Hepatocyte (in vitro differentiated cells): ENCODE measurements at places on chromosomes 3 and 15. TPM values are rescaled to one million over a fixed set of nuclear protein-coding genes. Genes with fewer than 3 reads are reported as not detected.

GRCh38 chr3:34396288-34396687 is 597.9 kb downstream of the PDCD6IP start:
- DNase-seq: no peak

DNA sequence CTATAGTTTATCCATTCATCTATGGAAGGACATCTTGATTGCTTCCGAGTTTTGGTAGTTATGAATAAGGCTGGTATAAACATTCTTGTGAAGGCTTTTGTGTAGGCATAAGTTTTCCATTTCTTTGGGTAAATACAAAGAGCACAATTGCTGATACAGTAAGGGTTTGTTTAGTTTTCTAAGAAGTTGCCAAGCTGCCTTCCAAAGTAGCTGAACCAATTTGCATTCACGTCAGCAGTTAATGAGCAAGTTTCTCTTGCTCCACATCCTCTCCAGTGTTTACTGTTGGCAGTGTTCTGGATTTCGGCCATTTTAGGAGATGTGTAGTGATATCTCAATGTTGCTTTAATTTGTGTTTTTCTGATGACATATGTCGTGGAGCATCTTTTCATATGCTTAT is 34.2 kb downstream of the GABRA5 start:
- no peak for DNase-seq

DNA sequence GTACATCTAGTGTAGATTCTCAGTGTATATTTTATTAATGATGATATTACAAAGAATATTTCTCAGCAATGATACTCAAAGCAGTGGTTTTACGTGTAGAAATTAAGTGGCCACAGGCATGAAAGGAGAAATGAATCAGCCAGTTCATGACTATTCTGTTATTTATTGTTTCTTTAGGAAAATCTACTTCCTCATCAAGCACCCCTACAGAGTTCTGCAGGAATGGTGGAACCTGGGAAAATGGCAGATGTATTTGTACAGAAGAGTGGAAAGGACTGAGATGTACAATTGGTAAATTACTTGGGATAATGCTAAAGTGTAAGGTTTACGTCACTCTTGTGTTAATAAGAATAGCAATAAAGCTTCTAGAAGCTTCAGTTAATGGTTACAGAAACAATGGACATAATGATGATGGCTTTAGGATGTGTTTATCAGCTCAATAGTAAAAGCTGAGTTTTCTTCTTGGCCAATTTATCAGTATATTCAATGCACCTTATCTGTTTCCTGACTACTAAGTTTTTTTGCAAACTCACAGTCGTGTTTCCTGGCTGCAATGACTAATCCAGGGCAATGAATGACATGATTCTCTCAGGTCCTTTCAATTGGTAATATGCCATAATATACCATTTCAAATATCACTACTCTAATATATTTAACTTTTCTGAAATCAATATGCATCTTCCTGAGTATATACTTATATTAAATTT is 20.2 kb downstream of the ADGRG7 start:
- DNase-seq: no peak

DNA sequence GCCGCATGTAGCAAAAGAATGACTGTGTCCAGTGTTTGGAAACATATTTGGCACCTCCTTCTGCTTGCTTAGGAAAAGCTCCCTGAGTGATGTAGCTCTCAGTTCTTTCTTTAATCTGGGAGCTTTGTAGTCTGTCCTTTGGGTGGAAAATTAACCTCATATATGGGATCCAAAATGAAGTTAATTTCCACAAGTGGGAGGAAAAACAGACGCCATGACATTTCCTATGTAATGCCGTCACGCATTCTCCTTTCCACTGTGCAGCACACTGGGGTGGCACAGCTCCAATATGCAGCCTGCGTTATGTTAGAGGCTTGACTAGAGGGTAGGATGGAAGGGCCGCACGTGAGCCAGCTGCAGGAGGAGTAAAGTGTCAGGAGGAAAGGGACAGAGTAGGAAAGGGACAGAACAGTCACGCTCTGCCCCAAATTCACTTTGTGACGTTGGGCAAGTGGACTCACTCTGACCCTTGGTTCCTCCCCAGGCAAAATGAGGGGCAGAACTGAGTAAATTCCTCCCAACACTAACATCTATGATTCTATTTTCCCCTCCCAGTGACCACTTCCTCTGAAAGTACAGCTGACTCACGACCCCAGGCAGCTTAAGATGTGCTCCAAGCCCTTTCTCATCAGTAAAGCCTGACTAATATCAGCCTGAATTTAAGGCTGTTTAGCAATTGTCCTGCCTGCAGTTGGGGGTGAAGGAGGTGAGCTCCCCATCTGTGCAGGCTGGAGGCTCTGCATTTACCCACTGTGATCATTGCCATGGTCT is 176.5 kb upstream of the PFN2 start:
- DNase-seq: peak; percentile 25

DNA sequence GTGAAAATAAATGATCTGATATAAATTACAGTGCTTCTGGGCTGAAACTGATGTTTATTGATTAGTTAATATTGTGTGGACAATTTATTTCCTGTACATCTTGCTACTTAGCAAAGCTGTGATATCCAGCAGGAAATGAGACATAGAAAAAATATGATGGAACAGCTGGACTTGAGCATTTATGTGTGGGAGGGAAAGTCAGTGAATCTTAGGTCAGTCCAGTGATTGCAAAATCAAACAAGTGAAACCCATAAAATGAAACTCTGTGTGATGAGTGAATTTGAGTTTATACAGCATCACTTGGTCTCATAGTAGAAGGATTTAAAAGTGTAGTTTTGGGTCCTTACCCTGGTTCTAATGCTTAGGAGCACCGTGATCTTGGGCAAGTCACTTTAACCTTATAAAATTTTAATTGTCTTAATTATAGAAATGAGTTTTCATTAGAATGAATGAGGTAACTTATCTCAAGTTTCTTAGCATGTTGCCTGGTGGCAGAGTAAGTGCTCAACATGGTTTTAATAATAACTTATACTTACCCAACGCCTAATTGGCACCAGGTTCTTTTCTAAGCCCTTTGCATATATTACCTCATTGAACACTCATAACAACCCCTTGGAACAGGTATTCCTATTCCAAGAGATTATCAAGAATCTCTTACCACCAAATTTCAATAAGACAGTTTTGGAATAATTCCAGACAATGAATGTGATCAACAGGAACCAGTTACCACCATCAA is 194.6 kb downstream of the ADAMTSL3 start:
- DNase-seq: peak; percentile 33

DNA sequence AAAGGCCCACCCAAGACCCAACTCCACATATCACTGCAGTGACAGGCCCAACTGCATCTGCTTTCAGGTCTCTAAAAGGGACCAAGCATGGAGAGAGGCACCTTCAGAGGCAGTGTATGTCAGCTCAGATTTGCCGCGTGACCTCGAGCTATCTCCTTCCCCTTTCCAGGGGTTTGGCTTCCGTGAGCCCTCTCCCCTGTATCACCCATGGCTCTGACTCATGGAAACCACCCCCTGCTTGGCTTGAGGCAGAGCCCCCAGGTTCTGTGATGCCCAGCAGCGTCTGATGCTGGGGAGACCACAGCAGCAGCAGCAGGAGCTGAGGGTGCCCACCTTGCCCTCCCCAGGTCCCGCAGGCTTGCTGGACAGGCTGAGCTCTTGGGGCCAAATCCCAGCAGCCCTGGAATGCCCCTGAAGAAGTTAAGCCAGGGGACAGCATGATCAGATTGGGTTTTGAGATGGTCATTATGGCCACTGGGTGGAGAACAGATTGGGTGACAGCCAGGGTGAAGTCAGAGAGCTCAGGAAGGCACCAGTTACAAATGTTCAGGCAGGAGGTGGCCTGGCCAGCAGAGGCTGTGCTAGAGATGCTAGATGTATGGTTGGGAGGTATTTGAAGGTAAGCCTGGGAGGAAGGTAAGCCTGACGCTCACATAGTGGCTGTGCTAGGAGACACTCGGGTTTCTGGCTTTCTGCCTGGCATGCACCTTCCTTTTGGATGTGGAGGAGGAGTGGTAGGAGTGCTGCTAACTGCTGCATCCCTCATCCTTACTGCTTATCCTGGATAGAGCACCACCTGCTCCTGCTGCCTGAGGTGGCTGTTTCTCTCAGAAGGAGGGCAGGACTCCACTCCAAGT is 42.9 kb downstream of the FGD5 start:
- DNase-seq: no peak

GRCh38 chr3:148008591-148008990 is 599.4 kb downstream of the ZIC1 start:
- no peak for DNase-seq

GRCh38 chr15:56667517-56667916 is 65.8 kb downstream of the ZNF280D start:
- DNase-seq: no peak

DNA sequence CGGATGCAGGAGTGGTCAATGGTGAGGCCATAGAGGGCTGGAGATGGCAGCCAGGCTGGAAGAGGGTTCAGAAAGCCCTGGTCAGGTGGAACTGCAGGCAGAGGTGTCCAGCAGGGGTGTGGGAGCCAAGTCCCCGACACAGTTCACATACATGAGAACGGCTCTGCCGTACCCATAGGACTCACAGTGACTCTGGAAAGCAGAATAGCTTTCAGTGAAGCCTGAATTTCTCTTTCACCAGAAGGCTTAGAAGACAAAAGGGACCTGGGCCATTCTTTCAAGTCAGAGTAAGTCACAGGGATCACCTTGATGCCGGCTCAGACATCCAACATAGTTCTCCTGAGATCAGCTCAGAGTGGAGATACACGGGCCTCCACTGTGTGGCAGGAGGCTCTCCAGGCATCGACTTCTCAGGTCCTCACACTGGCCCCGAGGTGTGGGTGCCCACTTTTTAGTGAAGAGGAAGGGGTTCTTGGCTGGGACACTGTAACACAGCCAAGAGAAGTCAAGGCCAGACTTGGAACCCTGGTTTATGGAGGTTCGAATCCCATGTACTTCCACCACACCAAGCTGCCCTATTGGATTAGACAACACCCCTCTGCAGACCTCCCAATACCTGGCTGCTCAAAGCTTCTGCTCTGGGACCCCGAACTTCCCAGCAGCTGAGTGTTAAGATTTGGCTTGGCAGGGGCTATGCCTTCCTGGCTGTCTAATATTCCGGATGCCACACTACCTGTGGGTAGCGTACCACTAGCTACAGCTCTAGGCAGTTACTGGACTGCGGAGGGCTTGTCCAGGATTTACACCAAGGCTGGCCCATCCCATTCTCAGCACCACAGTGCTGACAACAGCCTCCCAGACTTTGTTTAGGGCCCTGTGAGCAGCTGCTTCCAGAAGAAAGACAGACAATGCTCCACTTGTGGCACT is 40.4 kb upstream of the RAB6B start:
- no peak for DNase-seq

The FURIN gene
- polyA plus RNA-seq: 84.6 and 98.9 TPM in 2 replicates

DNA sequence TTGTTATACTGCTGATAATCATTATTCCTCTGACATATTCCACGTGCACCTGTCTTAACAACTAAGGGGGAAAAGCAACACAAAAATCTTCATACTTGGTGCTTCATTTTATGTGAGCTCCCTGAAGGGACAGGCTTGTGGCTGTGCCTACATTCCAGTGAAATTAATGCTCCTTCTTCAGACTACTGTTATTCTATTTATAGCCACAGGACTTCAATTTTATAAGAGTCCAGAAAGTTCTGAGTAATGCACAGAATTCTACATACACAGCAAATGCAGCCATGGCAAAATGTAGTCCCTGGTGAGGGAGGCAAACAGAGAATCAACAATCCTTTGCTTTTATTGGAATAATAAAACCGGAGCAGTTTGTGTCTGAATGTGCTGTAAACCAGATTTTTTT is 417.1 kb downstream of the RBMS3 start:
- no peak for DNase-seq

The ACAN gene
- 0.13 and 0.34 TPM in 2 replicates for polyA plus RNA-seq

DNA sequence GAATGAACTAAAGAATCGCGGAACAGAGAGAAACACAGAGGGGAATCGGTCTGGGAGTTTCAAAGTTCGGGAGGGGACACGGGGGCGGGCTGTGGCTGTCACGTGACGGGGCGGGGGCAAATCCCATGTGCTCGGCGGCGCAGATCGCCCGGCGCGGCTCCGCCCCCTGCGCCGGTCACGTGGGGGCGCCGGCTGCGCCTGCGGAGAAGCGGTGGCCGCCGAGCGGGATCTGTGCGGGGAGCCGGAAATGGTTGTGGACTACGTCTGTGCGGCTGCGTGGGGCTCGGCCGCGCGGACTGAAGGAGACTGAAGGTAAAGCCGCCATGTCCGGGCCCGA is at the start of gene EIF4G1:
Gene EIF4G1 (plus strand): TSS at position 244 of the 337 bp plus-strand sequence. CDS start 1,191 bp downstream, outside the sequence.
- DNase-seq: peak; percentile 98

The CACNA1D gene
- 5.2 and 8.9 TPM in 2 replicates for polyA plus RNA-seq

The GOLGA6A gene
- polyA plus RNA-seq: not detected in 2 replicates

- DNase-seq: no peak
Measured at GRCh38 chr3:55165278-55165677, 237.4 kb upstream of the LRTM1 start.

GRCh38 chr3:160097478-160097877 is 108.8 kb downstream of the IL12A start:
- DNase-seq: no peak

DNA sequence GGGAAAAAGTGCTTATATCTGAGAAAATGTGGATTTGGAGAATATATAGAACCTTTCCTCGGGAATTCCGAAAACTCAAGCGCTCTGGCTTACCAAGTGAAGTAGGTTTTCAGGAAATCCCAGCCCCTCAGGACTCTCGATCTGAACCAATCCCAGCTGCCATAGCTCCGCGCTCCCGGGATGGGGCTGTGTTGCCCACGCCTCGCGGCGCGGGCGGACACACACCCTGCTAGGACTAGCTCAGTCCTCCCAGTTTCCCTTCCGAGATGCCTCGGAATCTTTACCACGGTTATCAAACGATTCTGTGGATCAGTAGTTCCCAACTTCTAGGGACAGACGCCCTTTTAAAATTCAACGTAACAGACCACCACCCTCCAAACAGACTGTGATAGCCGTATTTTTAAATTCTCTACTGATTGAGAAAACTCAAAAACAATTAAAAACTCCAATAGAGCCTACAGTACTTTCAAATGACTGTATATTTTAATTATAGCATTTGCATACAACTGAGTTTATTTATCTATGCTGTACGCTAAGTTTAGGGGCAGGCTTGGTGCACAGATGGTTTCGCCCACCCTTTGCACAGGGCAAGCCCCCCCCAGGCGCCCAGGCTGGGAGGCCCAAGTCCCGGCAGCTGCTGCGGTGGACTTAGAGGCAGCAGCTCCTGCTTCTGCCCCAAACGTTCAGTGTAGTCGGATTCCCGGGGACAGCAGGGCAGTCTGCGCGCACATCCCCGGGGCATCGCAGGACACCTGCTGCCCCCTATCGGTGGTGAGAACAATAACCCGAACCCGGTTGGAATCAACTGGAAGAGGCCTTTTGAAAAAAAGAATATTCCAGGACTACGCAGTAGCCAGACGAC is 52.3 kb downstream of the CCDC54 start:
- DNase-seq: peak; percentile 90

- no peak for DNase-seq
Measured at GRCh38 chr3:120113128-120114116, 19.2 kb upstream of the GSK3B start.

GRCh38 chr3:150242220-150242936 is 165.7 kb upstream of the TSC22D2 start:
- DNase-seq: no peak

The NDUFAF3 gene
- polyA plus RNA-seq: 140 and 173 TPM in 2 replicates

GRCh38 chr15:56930669-56931313 is 12.3 kb downstream of the TCF12 start:
- no peak for DNase-seq
